Stimulated activated CD8-positive, alpha-beta memory T cell treated with anti-CD3 and anti-CD28 coated beads, Interleukin-2, amount 100 ng/mL, for 48 hours (primary cell): ENCODE measurements at places on chromosomes 11 and 22.

GRCh38 chr11:7688238-7688826 lies 15.0 kb upstream of the CYB5R2 start:
- no peak for DNase-seq

DNA sequence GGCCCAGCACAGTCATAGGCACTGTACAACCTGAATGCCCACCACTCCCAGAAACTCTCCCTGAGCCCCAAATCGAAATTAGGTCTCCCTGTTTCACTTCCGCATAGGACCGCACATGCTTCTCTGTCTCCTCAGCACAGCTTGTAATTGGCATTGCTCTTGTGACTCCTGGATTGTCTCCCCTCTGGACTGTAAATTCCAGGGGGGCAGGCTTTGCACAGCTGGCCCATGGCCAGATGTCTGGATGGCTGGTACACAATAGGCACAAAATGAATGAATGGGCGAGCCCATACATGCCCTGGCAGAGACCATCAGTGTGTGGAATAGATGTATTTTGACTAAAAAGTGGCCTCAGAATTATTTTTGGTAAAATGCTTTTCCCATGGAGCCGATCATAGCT lies 63.3 kb upstream of the PHF21B start:
- no peak for DNase-seq

GRCh38 chr11:119189393-119189792 lies 4.1 kb downstream of the NHERF4 start:
- DNase-seq = no peak

GRCh38 chr11:95466416-95466815 lies 235.4 kb upstream of the SESN3 start:
- no peak for DNase-seq

DNA sequence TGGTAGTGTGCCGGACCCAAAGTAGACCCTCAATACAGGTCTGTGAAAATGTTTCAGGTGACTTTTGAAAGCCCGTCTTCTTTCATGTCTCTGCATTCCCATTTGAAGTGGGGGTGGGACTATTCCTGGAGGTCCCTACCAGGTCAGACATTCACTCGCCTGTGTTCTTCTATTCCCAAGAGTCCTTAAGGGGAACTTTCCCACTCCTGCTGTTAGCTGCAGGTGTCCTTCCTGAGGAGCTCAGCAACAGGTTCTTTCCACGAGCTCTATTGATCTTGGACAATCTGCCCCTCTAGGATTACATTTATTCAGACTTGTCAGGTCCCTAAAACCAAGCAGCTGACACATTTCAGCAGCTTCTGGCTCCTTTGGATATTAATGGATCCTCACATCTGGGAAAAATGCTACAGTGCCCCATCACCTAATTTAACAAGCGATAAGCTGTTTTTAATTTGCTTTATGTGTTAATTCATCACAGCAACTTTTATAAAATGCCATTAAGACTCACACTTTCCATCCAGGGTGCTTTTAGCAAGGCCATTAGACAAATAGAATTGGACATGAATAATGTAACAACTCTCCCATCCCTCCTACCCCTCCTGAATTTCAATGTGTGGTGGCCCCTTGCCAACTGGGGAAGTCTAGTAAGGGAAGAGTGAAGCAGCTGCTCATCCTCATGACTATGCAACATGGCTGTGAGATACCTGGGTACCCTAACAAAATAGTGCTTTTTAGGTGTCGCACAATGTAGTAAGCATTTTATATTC lies 259.5 kb upstream of the CCDC90B start:
- DNase-seq = no peak

DNA sequence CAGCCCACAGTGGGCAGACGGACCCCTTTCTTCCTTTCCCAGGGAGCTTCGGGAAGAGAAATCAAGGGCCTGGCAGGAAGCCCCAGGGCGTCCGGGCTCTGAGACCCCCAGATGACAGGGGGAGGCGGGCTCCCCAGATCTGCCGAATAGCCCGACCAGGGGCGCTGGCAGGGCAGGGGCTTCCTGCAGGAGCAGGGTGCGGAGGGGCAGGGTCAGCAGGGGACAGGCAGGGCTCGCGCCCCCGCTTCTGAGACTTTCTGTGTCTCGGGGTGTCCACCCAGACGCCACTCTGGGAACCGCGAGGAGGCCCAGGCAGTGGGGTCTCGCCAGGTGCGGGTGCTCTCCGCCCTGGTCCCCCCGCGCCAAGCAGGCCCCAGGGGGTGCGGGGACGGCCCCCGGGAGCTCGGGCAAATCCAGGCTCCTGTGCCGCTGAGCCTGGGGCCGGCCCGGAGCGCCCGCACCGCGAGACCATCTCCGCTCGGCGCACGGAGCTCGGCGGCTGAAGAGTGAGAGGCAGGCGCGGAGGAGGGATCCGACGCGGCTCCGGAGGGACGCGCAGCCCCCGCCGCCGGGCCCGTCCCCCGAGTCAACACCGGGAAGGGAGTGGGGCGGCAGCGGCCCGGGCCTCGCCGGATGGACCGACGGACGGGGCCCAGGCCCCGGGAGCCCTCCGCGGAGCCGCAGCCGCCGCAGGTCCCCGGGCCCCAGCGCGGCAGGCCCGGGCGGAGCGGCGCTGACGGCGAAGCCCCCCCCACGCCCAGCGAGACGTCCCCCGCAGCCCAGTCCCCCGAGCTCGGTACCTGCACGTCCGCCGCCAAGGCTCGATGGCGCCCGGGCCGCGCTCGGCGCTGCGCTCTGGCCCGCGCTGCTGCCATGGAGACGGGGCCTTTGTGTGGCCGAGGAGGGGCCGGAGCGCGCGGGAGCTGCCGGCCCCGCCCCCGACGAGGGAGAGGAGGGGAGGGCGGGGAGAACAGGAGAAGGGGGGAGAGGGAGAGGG lies at the start of gene PLXNB2:
PLXNB2 (minus strand) TSS at position 894 of the 997 bp plus-strand sequence. CDS start 17,062 bp downstream, outside the sequence.
- DNase-seq = no peak

DNA sequence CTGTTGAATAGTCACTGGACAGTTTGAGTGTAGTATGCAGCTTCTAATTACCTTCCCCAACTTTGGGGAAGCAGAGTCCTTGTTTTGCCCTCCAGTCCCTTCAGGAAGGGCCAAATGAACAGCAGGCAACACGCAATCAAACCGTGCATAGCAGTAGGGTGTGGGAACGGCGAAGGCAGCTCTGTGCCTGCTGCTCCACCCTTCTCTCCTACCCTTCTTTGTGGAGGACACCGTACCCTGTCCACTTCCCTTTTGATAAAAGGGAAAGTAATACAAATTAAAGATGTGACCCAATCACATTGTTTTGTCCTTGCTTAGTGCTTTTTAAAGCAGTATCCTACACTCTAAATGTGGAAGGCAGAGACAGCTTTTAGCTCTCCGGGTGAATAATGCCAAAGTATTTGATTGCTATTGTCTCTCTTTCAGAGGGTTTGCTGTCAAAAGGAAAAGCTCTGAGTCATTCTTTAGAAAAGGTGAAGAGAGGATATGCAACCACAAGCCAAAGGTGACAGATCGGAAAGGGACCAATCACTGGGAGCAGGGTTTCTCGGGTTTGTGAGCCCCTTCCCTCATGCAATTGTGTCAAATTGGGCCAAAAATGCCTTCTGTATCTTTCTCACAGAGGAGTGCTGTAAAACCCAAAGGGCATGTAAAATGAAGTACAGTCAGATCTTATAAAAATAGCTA lies 407.3 kb upstream of the CCDC90B start:
- no peak for DNase-seq

DNA sequence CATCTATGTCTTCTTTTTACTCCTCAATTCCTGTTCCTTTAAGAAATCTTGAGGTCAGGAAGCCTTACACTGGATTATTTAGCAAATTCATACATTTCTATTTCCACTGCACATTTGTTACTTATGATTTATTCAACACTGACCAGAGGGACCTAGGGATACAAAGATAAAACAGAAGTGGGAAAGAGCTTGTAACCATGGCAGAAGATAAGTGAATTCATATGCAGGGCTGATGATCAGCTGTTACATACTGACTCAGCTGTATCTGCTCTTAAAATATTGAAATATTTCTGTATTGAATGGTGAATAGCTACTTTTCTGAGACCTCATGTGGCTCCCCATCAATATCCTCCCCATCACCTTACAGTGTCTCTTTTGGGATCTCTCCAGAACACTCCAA lies 25.2 kb downstream of the HORMAD2 start:
- DNase-seq = no peak

DNA sequence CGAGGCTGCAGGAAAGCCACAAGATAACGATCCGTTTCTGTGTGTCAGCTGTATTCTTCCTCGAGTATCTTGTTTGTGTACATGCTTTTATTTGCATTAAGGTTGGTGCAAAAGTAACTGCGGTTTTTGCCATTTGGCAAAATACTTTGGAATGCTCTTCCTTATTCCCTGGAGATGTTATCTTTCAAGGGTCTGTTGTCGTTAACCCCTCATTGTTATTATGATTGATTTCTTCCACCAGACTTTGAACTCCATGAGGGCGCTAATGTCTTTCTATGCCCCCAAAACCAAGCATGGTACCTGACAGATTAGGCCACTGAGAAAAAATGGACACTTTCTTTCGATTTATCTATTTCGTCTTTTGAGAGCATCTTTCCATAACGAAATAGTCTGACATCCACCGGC lies 563 bp upstream of the PSMA1 start:
- DNase-seq = no peak

DNA sequence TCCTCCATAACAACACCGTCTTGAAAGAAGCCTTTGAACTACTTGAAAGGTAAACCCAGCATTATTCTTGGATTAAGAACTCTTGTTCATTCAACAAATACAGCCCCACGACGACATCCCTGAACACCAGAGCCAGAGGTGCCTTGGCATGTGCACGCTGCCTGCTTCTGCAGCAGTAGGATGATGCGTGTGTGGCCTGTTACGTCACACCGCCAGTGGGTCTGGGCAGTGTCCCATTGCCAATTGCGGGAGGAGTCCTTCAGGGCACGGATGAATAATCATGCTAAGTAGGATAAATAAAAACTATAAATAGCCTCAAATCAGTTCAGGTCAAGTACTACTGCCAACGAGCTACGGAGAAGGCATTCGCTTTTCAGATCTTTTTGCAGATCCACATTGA lies 380.5 kb downstream of the SHANK2 start:
- no peak for DNase-seq

DNA sequence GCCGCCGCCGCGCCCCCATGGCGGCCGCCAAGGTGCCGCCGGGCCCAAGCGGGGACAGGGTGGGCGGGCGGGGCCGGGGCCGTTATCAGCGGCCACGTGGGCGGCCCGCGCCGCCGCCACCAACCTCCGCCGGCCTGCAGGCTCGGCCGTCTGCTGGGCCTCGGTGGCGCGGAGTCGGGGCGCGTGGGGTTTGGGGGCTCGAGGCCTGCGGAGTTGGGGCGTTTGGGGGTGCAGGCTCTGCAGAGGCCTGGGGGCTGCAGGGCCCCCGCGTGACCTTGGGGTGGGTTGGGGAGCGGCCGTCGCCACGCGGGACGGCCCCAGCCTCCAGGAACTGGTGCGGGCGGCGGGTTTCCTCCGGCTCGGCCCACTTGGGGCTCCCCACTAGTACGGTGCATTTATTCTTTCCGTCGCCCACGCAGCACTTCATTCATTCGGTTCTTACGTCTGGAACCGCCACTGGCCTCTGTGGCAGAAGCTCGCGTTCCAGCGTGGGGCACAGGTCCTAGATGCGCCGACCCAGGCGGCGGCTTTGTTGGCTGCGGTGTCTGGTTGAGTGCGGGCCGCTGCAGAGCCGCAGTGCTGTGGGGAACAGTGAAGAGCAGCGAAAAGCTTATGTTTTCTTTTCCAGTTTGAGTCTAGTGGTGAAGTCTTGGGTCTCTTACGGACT lies 740 bp upstream of the TRMT2A start:
- DNase-seq = peak; percentile 72
